ENCODE measurements at places on chromosomes 12 and 14.

GRCh38 chr12:67241482-67241881, 27.7 kb upstream of the CAND1 start:
- no peak for DNase-seq
- H3K27me3 ChIP-seq = no peaks in the 10 kb centered on the region
- no peak overlapping the region for H3K4me3 ChIP-seq
- H3K36me3 ChIP-seq = no peaks in the 10 kb centered on the region

- H3K27me3 ChIP-seq = peaks cover 5% of the 10 kb centered on the region
- no peaks in the 10 kb centered on the region for H3K36me3 ChIP-seq
- no peaks in the 10 kb centered on the region for H3K4me1 ChIP-seq
- H3K4me3 ChIP-seq = no peak overlapping the region
Observed at GRCh38 chr12:45475594-45475993, 253.9 kb upstream of the ARID2 start.

- no peak overlapping the region for H3K4me3 ChIP-seq
- no peak overlapping the region for H3K27ac ChIP-seq
- H3K4me1 ChIP-seq = no peaks in the 10 kb centered on the region
- DNase-seq = no peak
Observed at GRCh38 chr12:23222801-23223200, 597.8 kb downstream of the ETNK1 start.

GRCh38 chr14:101925152-101925551, 39.2 kb upstream of the DYNC1H1 start:
- H3K4me1 ChIP-seq = no peaks in the 10 kb centered on the region
- H3K27ac ChIP-seq = no peak overlapping the region
- no peak for DNase-seq
- no peak overlapping the region for H3K4me3 ChIP-seq
- H3K27me3 ChIP-seq = no peaks in the 10 kb centered on the region

DNA sequence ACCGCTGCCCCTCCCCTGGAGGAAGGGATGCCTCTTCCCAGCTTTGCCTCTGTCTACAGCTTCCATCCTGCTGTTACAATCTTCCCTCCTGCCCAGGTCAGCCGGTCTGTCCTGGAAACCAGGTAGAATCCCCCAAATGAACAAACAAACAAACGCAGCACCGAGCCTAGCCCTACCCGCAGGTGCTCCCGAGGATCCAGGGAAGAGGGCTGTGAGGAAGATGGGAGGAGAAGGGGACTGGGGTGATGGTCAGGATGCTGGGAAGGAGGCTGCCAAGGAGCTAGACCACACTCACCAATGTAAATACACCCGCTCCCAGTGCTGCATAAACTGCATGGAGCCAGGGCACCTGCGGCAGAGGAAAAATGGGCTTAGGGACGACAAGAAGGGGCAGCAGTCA, 16.6 kb downstream of the FAIM2 start:
- no peaks in the 10 kb centered on the region for H3K36me3 ChIP-seq
- no peaks in the 10 kb centered on the region for H3K27me3 ChIP-seq
- H3K4me1 ChIP-seq = no peaks in the 10 kb centered on the region
- H3K4me3 ChIP-seq = no peak overlapping the region

GRCh38 chr14:92516966-92517506, 3.5 kb downstream of the RIN3 start:
- no peak overlapping the region for H3K4me3 ChIP-seq
- no peaks in the 10 kb centered on the region for H3K27me3 ChIP-seq
- H3K36me3 ChIP-seq = no peaks in the 10 kb centered on the region
- no peak overlapping the region for H3K27ac ChIP-seq
- peaks cover 3% of the 10 kb centered on the region for H3K4me1 ChIP-seq

GRCh38 chr12:117234441-117234840, 44.2 kb upstream of the FBXO21 start:
- no peaks in the 10 kb centered on the region for H3K27me3 ChIP-seq
- H3K4me1 ChIP-seq = no peaks in the 10 kb centered on the region
- H3K4me3 ChIP-seq = no peak overlapping the region
- no peak overlapping the region for H3K27ac ChIP-seq
- H3K36me3 ChIP-seq = no peaks in the 10 kb centered on the region
- no peak for DNase-seq

- no peak overlapping the region for H3K4me3 ChIP-seq
- H3K27ac ChIP-seq = no peak overlapping the region
- no peaks in the 10 kb centered on the region for H3K27me3 ChIP-seq
- DNase-seq = no peak
- H3K36me3 ChIP-seq = no peaks in the 10 kb centered on the region
Observed at GRCh38 chr12:18496156-18496555, 234.8 kb downstream of the PIK3C2G start.

- H3K4me3 ChIP-seq = peak within 1 kb of the TSS; percentile 88
- no peak for DNase-seq
- peak within 1 kb of the TSS; percentile 74 for H3K27ac ChIP-seq
- peaks cover 33% of the 10 kb centered on the region for H3K36me3 ChIP-seq
- H3K27me3 ChIP-seq = no peaks in the 10 kb centered on the region
Observed at GRCh38 chr14:104794993-104795780, at the start of gene AKT1. Gene AKT1, minus strand, starts transcription at chr14:104795748. Its CDS starts 3,105 bp downstream, at chr14:104792643.

DNA sequence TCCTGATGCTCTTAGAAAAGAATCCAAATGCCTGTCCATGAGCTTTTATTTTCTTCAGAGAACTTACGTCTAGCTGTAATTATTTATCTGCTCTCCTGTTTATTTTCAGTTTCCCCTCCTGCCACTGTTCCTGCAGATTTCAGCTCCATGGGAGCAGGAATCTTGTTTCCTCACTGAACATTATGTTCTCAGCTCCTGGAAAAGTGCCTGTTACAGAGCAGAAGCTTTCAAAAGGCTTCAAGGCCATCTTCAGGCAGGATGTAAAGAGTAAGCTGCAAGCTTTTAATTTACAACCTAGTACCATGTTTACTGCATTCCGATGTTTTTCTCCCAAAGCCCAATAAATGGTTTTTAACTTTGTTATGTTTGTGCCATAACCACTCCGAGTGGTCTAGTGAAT, 98.4 kb upstream of the BTG1 start:
- no peaks in the 10 kb centered on the region for H3K36me3 ChIP-seq
- no peak for DNase-seq
- H3K27me3 ChIP-seq = no peaks in the 10 kb centered on the region
- H3K4me3 ChIP-seq = no peak overlapping the region
- no peak overlapping the region for H3K27ac ChIP-seq
- H3K4me1 ChIP-seq = no peaks in the 10 kb centered on the region

DNA sequence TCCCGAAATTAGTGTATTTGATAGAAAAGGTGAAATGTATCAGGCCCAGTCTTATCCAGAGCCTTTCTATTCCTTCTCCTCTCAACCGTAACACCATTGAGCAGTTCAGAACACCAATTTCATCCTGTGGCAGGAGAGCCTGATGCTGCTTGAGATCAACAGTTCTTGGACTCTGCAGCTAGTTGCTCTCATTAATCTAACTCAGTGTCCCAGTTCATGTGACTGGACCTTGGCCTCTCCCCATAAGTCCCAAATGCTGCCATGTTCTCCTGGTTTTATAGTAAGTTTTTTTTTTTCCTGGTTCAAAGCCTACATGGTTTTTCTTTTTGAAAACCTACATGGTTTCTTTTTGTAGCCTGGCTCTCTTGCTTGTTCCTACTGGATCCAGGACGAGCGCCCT, 293.9 kb downstream of the ITPR2 start:
- no peak overlapping the region for H3K4me3 ChIP-seq
- H3K36me3 ChIP-seq = no peaks in the 10 kb centered on the region
- H3K4me1 ChIP-seq = no peaks in the 10 kb centered on the region
- H3K27me3 ChIP-seq = no peaks in the 10 kb centered on the region
- no peak for DNase-seq

GRCh38 chr14:24098229-24098926, 4.3 kb downstream of the PCK2 start:
- peaks cover 10% of the 10 kb centered on the region for H3K4me1 ChIP-seq
- no peak for DNase-seq
- H3K27ac ChIP-seq = no peak overlapping the region
- H3K4me3 ChIP-seq = no peak overlapping the region

DNA sequence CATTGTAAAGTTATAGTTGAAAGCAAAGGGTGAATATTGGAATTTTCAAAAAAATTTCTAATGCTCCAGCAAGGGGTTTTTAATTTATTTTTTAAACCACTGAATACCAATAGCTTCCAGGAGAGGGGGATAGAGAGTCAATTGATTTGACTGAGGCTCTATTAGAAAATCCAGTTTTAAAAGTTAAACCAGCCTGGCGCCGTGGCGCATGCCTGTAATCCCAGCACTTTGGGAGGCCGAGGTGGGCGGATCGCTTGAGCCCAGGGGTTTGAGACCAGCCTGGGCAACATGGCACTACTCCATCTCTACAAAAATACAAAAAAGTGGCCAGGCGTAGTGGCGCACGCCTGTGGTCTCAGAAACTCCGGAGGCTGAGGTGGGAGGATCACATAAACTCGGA, 150.1 kb downstream of the SLC38A4 start:
- H3K27ac ChIP-seq = peak overlapping the region; percentile 93
- H3K4me3 ChIP-seq = no peak overlapping the region
- H3K36me3 ChIP-seq = no peaks in the 10 kb centered on the region
- no peaks in the 10 kb centered on the region for H3K27me3 ChIP-seq

DNA sequence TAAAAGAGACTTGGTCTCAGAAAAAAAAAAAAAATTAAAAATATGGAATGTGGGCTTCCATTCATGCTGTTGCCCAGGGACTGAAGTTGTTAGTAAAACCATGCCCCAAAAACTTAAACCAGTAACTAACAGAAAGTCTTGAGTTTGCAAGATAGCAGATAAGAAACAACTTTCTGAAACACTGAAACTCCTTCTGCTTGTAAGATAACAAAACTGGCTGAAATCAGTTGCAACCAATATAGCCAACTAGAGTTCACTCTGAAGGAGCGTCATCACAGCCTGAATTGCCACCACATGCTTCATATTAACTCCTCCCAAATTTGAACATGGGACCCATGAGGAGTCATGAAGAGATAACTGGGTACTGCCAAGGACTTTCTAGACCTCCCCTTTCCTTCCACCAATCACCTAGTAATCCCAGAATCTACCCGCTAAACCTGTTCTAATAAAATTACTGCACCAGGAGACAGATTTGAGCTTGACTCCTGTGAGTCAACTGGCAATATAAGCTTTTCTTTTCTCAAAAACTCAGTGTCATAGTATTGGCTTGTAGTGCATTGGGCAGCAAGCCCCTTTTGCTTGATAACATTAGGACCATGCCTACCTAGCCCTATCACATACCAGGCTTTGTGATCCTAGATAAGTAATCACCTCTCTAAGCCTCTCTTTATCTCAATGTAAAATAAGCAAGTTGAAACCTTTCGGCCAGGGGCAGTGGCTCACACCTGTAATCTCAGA, 53.6 kb downstream of the R3HDM2 start:
- H3K27me3 ChIP-seq = no peaks in the 10 kb centered on the region
- H3K36me3 ChIP-seq = peaks cover 7% of the 10 kb centered on the region
- H3K27ac ChIP-seq = no peak overlapping the region
- H3K4me1 ChIP-seq = no peaks in the 10 kb centered on the region
- no peak for DNase-seq

- H3K4me3 ChIP-seq = no peak overlapping the region
- no peaks in the 10 kb centered on the region for H3K4me1 ChIP-seq
- no peak for DNase-seq
- no peak overlapping the region for H3K27ac ChIP-seq
Observed at GRCh38 chr14:105343194-105343593, 28.6 kb downstream of the PACS2 start.

DNA sequence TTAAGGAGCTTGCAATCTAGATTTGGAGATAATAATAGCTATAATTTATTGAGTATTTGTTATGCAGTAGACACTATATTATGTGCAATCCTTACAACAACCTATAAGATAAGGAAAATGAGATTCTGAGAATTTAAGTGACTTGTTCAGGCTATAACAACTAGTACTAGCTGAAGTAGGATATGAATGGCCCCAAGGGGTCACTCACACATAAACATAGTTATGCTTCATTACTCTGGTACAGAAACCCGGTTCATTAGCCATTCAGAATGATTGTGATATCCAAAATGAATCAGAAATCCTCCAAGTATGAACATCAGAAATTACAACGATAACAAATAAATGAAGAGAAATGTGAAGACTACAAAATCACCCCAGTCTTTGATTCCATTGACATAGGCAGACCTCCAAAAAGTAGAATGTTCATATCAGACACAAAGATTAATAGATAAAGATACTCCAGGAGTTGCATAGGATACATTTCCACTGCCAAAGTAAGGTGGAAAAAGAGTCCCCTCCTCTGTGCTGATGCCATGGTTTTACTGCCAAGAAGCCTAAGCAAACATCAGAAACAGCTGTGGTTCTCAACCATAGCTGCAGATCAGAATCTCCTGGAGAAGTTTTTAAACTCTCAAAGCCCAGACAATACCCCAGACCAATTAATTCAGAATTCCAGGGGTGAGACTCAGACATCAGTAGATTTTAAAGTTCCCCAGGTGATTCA, 8.6 kb upstream of the NID2 start:
- no peak for DNase-seq
- H3K4me1 ChIP-seq = peaks cover 51% of the 10 kb centered on the region
- H3K27me3 ChIP-seq = no peaks in the 10 kb centered on the region
- H3K36me3 ChIP-seq = no peaks in the 10 kb centered on the region
- H3K27ac ChIP-seq = peak overlapping the region; percentile 86
- no peak overlapping the region for H3K4me3 ChIP-seq

- no peaks in the 10 kb centered on the region for H3K36me3 ChIP-seq
- no peak overlapping the region for H3K27ac ChIP-seq
- no peak for DNase-seq
- no peak overlapping the region for H3K4me3 ChIP-seq
Observed at GRCh38 chr12:102690253-102690652, 209.9 kb upstream of the IGF1 start.

- peaks cover 11% of the 10 kb centered on the region for H3K4me1 ChIP-seq
- no peaks in the 10 kb centered on the region for H3K27me3 ChIP-seq
- H3K27ac ChIP-seq = peak overlapping the region; percentile 32
- DNase-seq = no peak
Observed at GRCh38 chr12:75130811-75131210, 78.8 kb downstream of the KCNC2 start.
